ENCODE measurements at places on chromosomes 7 and 10.
A peak's percentile ranks its signal among the peaks of the same experiment; 100 is the strongest.

GRCh38 chr10:121935702-121936101 lies 7.9 kb upstream of the ATE1 start:
- no peak for DNase-seq

GRCh38 chr7:143419880-143420279 lies 11.2 kb upstream of the EPHA1 start:
- DNase-seq, result no peak

- no peak for DNase-seq
Observed at GRCh38 chr10:8242295-8242872, 187.9 kb downstream of the GATA3 start.

DNA sequence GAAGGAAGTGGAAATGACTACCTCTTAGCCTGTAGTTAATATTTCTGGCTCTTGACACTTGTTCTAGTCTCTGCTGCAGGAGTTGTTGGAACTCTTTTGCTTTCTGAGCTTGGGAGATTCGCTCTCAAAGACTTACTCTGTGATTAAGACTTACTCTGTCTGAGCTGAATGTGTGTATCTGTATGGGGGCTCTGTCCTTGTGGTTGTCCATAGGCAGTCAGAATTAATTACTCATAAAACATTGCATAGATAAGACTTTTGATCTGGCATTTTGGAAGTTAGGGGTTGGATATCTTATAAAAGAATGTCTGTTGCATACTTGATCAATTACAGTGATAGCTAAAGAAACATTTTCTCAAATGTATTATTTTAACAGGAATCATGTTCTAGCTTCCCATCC lies 199.2 kb upstream of the KIAA1217 start:
- DNase-seq, result no peak

DNA sequence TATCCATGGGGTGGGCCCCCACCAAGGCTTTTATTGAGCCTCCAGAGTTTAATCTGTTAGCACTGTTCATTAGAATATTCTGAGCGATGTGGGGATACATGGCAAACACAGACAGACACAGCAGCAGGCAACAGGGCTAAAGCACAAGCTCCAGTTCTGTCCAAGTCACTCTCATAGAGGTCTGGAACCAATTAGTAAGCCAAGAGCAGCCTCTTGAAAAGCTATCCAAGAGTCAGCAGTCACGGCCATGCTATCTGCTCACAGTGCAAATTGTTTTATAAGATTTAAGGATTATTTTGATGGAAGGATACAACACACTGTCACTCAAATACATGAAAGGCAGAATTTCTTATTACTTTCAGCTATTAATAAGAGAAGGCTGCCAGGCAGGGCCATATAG lies 86.4 kb upstream of the DGKB start:
- DNase-seq, result no peak

- DNase-seq, result no peak
Observed at GRCh38 chr7:132580277-132580676, 4.0 kb upstream of the PLXNA4 start.

- no peak for DNase-seq
Observed at GRCh38 chr10:101770331-101771215, 5.3 kb downstream of the FGF8 start.

GRCh38 chr7:18212758-18213157 lies 185.1 kb upstream of the PRPS1L1 start:
- DNase-seq, result no peak

DNA sequence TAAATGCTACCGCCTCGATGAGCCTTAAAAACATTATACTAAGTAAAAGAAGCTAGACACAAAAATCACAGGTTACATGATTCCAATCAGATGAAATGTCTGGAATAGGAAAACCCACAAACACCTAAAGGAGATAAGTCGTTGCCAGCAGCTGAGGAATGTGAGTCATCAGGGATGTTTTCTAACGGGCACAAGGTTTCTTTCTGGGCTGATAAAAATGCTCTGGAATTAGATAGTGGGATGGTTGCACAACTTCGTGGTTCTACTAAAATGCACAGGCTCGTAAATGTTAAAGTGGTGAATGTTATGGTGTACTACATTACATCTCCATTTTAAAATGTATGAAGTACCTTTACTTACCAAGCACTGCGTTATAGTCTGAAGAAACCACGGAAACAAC lies 9.7 kb downstream of the ABLIM1 start:
- no peak for DNase-seq

- DNase-seq, result no peak
Observed at GRCh38 chr10:14593806-14594205, 180.9 kb downstream of the FAM107B start.

GRCh38 chr7:140478246-140479061 lies 851 bp downstream of the MKRN1 start:
- peak; percentile 22 for DNase-seq

GRCh38 chr7:137996386-137996851 lies 5.5 kb downstream of the CREB3L2 start:
- DNase-seq, result no peak

DNA sequence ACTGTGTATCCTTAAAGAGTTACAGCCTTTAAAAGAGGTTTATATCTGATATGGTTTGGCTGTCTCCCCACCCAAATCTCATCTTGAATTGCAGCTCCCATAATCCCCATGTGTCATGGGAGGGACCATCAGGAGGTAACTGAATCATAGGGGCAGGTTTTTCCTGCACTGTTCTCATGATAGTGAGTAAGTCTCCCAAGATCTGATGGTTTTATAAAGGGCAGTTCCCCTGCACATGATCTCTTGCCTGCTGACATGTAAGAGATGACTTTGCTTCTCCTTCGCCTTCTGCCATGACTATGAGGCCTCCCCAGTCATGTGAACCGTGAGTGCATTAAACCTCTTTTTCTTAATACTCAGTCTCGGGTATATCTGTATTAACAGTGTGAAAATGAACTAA lies 9.7 kb downstream of the RTKN2 start:
- no peak for DNase-seq

DNA sequence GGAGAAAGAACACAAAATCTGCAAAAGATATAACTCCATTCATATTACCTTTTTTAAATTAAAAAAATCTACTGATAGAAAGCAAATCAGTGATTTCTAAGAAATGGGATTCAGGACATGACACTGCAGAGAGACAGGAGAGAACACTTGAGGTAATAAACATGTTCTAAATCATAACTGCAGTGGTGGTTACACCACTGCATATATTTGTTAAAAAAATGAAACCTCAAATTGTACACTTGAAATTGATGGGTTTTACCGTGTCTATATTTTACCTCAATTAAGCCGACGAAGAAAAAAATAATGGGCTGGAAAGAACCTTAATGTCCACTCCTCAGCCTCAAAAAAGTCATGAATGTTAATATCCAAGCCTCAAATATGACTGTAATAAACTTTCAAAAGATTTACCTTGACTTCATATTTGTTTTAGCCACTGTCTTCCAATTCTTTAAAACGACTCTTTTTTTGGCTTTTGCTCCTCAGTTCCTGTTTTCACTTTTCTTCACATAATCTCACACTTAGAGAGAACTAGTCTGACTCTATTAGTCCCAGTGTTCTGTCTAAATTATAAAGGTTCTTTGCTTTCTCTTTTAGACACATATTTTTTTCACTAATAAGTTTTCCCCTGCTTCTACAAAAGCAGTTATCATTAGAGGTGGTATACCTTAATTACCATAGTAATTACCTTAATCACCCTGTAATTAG lies 502.4 kb downstream of the GRM8 start:
- no peak for DNase-seq

DNA sequence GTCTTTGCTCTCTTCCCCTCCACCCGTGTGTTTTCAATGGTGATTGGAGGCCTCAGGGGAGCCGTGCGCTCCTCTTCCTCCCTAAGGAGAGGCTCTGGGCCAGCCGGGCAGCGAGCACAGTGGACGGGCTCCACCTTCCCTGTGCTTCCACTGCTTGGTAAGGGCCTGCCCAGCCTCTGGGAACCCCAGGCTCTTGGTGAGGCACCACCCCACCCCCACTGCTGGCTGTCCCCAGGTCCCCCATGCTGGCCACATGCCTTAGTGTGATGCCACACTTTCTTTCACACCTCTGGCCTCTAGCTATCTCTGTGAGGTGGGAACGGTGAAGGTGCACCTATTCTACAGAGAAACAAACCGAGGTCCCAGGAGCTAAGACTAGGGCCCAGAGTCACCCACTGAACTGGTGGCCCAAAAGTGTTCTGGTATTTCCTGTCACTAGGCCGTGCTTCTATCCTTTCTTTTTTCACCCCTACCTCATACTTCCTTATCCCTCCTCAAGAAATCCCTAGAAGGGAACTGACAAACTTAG lies 53.3 kb downstream of the UNC5B start:
- DNase-seq, result no peak

DNA sequence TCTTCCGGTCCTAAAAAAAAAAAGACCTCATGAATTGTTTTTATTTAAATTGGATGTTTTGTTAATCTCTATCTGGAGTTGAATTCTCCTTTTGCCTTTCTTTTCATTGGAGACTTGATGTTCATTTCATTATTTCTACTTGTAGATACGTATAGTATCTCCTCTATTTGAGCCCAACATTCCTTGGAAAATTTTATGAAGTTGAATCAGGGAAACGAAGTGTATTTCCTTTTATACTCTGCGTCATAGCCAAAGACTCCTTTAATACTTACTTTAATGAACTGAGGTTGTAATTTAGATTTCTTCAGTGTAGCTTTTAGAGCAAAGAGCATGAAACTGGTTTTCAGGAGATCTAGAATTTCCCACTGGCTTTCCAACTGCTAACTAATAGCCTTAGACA lies 132.4 kb downstream of the KIAA1217 start:
- no peak for DNase-seq

DNA sequence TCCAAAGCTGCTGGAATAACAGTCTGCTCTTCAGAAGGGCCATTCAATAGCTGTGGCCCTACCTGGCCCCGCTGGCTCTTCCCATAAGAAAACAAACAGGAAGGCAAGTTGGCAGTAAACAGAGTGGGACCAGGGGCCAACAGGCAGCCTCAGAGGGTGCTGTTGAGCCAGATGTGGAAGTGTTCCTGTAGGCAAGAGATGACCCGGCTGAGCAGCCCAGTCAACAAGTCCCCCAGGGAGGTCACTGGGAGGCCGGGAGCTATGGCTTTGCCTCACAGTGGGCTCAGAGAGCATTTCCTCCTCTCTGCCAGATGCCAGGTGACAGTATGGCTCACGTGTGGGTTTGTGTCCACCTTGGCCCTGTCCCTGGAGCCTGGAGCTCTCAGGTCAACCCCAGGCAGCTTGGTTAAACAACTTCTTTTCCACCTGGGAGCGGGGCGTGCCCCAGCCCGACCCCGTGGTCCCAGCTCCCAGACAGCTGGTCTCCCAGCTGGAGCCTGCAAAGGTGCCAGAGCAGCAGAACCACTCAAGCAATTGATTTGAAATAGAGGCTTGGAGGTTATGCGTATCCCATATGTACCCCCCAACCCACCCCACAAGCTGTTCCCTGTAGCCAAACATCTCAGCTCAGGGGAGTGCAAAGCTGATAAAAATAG lies 33.8 kb upstream of the LOXL4 start:
- DNase-seq, result no peak

DNA sequence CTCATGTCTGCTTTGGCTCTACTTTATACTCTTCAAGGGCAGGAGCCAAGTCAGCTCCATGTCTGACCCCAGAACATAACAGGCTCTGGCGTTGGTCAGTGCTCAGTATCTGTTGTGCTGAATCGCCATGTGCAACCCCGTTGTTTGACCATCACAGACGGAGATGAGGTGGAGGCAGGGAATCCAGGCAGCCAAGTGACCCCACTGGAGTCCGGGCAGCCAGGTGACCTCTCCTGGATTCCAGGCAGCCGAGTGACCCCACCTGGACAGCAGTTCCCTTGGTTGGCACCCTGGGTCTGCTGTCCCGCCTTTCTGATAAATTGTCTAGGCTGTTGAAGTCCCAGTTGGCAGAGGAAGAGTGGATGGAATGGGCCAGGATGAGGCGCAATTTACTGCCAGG lies 232.2 kb downstream of the TCERG1L start:
- no peak for DNase-seq

- no peak for DNase-seq
Observed at GRCh38 chr10:8921568-8921967, 867.1 kb downstream of the GATA3 start.

- DNase-seq, result no peak
Observed at GRCh38 chr10:128817636-128818035, 649.4 kb upstream of the MGMT start.

GRCh38 chr10:55629793-55630490 lies 731.1 kb downstream of the ZWINT start:
- DNase-seq, result no peak

GRCh38 chr10:30747633-30748032 lies 118.1 kb upstream of the LYZL2 start:
- no peak for DNase-seq

DNA sequence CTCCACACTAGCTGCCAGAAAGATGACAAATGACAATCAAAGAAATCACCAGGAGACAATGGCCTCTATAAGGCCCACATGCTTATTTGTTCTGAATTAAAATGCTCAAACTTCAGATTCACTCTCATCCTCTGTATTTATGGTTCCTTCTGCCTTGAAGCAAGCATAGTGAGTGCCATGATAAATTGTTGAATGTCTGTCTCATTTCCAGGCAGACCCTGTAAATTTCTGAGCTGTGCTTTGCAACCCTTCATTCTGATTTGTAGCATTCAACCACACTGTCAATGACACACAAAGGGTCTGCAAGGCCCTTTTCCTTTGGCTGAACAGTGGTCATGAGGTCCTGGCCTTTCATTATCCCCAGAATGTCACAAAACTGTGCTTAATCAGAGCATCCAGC lies 506.6 kb upstream of the GHITM start:
- DNase-seq, result no peak

DNA sequence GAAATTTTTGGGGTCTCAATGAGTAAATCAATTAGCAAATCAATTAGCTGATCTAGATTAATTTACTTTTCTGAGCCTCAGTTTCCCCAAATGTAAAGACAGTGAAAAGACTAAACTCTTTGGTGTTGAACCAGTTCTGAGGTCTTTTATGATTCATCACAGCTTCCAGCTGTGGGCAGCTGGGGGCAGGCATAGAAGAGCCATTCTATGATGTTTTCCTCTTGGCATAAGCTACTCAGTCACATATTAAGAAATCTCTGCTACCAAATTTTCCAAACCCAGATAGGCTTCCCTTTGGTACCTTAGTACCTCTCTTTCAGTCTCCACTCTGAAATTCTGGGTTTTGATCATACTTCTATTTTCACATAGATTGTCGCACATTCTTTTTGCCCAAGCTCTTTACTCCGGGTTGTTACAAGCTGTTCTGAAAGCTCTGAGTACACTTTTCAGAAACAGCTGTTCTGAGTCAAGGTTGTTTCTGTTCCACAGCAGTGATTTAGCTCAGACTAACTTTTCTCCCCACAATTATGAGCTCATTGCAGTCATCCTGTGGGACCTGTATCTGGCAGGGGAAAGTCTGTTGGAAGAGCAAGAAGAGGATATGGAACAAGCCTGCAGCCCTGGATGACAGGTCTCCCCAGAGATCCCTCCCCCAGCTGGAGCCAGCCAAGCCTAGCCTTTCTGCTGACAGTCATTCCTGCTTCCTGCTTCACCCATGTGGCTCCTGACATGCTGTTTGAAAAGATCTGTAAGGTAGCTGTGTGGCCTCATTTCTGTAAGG lies 599.6 kb upstream of the GHITM start:
- DNase-seq, result no peak

- no peak for DNase-seq
Observed at GRCh38 chr7:104950754-104951153, 63.3 kb upstream of the KMT2E start.

Measured in activated CD8-positive, alpha-beta memory T cell treated with anti-CD3 and anti-CD28 coated beads for 1 hour (primary cell).